ENCODE measurements at places on chromosomes 12 and 14.

DNA sequence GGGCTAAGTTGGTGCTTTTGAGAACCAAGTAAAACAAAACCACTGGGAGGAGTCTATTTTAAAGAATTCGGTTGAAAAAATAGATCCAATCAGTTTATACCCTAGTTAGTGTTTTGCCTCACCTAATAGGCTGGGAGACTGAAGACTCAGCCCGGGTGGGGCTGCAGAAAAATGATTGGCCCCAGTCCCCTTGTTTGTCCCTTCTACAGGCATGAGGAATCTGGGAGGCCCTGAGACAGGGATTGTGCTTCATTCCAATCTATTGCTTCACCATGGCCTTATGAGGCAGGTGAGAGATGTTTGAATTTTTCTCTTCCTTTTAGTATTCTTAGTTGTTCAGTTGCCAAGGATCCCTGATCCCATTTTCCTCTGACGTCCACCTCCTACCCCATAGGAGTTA lies 1.8 kb upstream of the RAB5B start:
- peak; percentile 59 for DNase-seq

DNA sequence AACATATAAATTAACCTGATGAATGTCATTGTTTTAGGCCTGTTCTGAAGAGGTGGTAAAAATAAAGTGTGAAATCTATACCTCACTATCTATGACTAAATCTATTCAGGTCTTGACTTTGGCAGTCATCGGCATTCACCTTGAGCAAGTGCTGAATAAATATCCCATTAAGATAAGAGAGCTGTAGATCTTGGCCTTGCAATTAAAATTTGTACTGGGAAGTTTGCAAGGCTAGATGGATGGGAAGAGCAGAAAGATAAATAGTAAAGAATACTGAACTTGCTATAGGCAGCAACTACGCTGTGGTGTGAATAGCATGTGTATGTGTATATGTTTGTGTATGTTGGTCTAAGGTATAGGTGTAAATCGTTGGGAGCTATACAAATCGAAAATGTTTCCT lies 325.9 kb upstream of the PRICKLE1 start:
- no peak for DNase-seq

DNA sequence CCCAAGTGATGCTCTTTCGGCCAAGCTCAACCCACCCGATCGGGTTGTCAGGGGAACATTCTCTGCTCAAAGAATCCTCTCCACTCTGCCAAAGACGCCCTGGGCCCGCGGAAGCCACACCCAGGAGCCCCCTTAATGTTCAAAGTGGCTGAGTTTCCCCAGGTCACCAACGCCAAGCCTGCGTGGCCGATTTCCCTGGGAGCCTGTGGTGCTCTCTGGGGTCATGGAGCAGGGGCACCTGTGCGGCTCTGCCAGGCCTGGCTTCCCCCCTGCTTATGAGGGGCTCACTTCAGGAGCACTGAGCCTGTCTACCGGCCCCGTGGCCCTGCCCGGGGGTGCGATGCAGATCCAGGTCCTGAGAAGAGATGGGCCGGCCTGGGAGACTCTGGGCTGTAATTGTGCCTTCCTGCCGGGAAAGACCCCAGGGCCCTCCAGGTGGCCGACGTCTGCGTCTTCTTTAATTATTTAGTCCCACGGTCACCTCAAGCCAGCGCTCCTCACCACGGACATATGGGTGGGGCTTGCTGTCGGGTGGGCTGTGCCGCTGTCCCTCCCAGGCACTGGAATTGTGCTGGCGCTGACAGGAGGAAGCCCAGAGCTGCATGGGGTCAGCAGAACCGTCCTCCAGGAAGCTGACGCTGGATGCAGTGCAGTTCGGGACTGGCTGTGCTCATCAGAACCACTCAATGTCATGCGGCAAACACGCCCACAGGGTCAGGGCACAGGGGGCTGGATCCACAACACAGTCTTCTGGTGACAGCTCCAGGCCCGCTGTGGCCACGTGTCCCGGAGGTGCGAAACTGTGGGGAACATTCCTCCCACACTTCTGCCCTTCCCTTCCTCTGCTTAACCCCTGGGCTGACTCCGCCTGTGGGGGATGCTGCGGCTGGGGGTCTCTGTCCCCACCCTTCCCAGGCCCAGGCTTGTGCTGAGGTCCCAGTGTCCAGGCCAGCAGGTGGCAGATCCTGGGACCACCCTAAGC lies 267.6 kb upstream of the SFSWAP start:
- no peak for DNase-seq

DNA sequence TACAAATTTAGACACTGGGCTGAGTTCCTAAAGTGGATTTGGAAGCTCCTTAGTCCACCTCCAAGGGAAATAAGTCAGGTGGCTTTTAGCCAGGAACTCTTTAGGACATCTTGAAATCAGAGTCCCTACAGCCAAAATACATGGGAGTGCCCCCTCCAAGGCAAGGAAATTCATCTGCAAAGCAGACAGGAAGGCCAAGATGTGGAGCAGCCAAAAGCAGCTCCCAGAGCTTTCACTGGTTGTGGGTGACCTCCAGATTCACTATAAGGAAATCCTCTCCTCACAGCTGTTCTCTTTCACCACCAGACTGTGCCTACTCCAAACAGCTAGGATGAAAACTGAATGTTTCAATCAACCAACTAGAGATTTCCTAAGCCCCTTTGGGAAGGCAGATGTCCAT lies 6.6 kb downstream of the TTC9 start:
- DNase-seq: no peak

- no peak for DNase-seq
These were observed 52.5 kb upstream of the WSCD2 start for GRCh38 chr12:108076556-108076955.

GRCh38 chr14:88614218-88614907 lies 51.5 kb downstream of the ZC3H14 start:
- DNase-seq: peak; percentile 49

DNA sequence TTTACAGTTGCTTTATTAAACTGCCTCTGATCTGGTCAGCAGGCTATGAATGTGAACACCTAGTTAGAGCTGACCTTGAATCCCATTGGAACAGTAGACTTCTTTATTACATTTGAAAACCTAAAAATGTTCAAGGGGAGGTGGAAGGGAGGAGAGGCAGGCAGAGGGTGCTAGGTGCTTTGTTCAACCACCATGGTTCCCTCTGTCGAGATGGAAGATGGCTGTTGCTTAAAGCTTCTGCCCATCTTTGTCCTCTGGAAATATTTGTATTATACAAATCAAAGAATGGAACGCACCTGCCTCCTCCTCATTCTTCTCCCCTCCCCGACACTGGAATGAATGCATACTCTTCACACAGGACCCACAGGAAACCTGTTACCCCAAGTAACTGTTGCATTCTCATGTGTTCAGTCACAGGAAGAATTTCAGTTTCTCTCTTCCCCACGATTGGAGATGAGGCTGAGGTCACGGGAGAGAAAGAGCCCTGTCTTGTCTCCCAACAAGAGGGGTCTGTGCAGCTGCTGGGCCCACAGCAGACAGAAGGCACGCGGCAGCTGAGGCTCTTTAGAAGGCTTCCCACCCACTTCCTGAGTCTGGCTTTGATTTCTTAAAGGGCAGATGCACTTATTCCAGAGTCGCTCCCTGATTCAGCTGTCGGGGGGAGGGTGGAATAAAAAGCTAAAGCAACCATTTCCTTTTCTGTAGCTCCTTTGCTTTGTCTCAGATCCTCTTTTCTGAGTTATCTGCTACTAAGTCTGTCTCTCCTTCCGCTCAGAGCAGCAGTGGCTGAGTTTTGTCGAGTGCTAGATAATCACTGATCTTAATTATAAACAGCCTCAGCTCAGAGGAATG lies 217.9 kb upstream of the BTG1 start:
- DNase-seq: peak; percentile 13

- no peak for DNase-seq
These were observed 23.0 kb downstream of the SH2B3 start for GRCh38 chr12:111428728-111429175.

- DNase-seq: no peak
These were observed 1.5 kb upstream of the EP400 start for GRCh38 chr12:131948166-131948712.

- DNase-seq: no peak
These were observed 103.2 kb upstream of the PARP11 start for GRCh38 chr12:3976351-3976938.

DNA sequence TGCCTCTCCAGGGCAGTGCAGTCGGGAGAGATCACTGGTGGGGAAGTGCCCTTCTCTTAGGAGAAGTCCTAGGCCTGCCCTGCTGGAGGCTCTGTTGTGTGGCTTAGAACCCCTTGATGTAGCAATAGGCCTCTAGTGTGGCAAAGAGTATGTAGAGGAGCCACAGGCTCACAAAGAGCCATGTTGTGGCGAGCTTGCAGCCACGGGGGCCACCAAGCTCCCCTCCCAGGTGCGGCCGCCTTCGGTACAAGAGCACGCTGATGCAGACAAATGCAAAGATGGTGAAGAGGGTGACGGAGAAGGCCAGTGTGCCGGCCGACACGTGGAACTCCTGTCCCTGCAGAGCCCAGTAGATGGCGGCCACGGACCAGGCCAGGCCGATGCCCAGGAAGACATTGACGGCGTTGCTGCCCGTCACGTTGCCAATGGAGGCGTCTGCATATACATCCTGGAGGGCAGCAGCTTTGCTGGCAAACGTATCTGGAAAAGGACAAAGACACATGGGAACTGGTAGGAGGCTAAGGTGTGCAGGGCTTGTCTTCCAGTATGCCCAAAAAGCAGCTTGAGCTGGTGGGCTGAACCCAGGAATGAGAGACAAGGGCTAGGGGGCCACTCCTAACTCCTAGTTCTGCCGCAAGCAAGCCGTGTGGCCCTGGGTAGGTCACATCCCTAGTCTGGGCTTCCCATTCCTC lies 142.8 kb downstream of the SLC8A3 start:
- no peak for DNase-seq

GRCh38 chr12:52168019-52168717 lies 23.6 kb downstream of the KRT80 start:
- DNase-seq: no peak

DNA sequence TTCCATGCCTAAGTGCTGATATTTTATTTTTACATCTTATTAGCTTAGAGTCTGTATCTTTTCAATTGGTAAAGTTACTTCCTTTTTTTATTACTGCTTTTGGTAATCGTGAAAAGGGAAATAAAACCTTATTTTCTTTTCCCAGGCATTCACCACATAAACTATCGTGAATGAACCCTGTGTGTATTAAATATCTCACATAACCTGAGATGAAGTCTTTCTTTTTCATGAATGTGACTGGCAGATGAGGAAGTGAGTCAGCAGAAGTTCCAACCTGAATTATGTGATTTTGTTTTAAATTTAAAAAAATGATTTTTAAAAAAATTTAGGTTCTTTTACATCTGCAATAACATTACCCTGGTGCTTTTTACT lies 26.0 kb downstream of the MYBPC1 start:
- DNase-seq: no peak

DNA sequence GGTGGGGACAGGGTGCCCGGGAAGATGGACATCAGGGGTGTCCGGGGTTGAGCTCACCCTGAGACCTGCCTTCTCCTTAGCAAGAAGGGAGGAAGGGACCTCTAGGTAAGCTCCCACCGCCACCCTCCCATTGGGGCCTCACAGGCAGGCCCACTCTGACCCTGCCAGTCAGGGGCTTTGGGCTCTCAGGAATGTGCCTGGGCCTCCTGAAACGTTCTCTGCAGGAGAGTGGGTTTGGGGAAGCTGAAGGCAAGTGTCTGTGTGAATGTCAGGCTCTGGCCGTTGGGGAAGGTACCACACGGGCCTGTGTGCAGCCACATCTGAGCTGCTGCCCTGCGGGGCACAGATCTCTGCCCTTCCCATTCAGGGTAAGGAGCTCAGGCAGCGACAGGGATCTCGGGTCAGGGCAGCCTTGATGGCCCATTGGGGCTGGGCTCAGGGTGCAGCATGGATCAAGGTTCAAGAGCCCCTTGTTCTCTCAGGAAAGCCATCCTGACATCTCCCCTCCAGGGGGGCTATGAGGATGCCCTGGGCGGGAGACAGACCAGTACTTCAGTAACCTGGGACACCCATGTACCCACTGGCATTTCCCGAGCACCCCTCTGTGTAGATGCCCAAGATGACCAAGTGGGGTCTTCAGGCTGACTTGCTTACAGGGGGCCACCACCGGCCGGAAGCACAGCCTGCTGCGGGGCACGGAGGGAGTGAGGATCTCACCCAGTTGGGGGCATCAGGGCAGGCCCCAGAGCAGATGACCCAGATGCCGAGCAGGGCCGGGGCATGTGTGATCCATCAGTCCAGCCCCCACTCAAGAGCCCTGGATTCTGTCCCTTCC lies 29.7 kb downstream of the FAM222A start:
- DNase-seq: no peak

- DNase-seq: no peak
These were observed 6.4 kb downstream of the FOXA1 start for GRCh38 chr14:37588667-37588955.

DNA sequence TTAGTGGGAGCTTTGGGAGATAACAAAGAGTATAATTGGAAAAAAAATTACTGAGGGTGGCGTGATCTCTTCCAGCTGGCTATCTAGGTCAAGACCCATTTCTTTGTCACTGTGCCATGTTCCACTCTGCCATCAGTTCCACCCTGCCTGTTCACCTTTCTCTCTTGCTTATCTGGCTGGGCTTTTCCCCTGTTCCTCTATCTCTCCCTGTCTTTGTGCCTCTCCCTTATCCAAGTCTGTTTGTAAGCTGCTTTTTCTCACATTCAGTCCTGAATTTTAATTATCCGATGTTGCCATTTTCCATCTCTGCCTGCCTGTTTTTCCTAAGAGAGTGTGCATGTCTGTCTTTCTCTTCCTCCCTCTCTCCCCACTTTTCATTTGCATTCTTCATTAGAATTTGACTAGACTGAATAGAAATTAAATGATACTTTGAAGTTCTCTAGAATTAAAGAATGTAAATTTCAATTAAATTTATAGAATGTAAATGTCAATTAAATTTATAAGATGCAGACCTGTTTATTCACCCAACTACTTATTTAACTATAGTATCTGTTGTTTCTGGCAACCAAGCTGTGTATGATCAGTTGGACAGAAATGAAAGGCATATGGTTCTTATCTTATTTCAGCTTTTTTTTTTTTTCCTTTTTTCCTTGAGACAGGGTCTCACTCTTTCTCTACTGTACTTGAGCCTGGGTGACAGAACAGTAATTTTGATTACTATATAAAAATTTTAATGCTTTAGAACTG lies 40.9 kb upstream of the A2ML1 start:
- DNase-seq: no peak

GRCh38 chr14:69670093-69670492 lies 58.7 kb downstream of the SUSD6 start:
- DNase-seq: no peak

DNA sequence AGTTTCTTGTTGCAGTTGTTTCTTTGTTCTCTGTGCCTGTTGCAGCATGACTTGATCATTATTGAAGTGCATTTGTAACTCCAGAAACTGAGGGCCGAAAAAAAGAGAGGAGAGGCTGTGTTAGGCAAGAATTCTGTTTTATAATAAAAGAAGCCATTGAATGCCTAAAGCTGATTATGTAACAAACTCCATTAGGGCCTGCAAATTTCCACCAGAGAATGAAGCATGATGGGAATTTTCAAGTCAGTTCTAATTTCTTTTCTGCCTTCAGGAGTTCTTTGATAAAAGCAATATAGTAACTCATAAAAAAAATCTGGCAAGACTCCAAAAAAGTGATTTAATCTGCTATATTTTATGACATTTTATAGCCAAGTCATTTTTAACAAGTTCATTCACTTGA lies 156.7 kb upstream of the RASSF8 start:
- DNase-seq: no peak

Data from BJ (cell line).